Spleen (tissue), 13 donors: ENCODE measurements at places on chromosomes 4 and X. TPM values are rescaled to one million over a fixed set of nuclear protein-coding genes. Genes with fewer than 3 reads are reported as not detected.

DNA sequence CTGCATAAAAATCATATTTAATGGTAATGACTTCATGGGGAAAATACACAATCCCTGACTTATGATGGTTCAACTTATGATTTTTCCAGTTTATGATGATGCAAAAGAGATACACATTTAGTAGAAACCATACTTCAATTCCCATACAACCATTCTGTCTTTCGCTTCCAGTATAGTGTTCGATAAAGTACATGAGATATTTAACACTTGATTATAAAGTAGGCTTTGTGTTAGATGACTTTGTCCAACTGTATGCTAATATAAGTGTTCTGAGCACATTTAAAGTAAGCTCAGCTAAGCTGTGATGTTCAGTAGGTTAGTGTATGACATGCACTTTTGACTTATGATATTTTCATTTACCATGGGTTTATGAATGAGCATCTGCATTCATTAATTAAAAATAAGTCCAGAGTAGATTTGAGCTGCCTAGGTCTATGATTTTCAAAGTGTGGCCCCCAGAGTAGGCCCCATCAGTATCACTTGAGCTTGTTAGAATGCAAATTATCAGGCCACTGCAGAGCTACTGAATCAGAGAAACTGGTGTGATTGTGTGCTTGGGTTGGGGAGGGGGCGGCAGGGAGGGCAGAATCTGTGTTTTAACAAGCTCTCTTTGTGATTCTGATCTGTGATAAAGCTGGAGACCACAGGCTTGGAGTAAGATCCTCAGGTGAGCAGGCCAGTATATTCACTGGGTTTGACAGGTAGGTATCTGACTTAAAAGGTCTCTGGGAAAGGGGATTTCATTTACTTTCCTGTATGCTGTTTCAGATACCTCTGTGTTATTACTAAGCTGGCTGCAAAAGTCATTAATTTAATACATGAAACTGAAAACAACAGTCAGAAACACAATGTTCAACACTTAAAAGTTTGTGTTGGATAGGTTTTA, 8.4 kb downstream of the ATP10D start:
- DNase-seq: no peak

- DNase-seq: no peak
Measured at GRCh38 chr4:166422475-166422874, 549.4 kb downstream of the TLL1 start.

DNA sequence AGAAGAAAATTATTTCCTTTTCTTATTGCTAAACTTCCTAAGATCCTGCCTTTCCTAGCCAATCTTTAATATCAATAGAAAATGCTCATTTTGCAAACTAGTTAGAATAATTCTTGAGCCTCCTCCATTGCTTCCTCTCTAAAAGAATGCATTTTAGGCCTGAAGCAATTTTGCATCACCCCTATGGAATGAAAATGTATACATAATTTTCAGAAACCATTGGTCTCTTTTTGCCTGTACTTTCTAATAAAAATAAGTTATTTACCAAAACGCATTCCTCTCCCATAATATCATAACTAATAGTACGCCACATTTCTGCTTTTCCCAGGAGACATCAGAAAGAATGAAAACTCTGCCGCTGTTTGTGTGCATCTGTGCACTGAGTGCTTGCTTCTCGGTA, 1.7 kb downstream of the MUC7 start:
- DNase-seq: no peak

GRCh38 chrX:72685018-72685417, 29.1 kb downstream of the PHKA1 start:
- DNase-seq: no peak

DNA sequence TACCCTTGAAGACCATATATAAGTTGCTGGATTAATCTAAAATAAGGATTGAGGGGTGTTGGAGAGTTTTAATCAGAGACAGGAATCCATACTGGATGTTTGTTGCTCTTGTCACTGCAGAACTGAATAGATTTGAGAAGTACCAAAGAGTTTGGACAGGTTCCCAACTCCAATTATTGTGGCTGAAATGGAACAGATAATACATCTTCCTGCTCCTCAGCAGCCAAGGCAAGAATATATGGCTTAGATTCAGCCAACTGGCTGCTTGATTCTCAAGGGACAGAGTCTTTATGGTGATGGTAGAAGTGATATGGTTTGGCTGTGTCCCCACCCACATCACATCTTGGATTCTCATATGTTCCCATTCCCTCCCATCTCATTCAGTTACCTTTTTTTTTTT, 97.0 kb upstream of the PDHA2 start:
- no peak for DNase-seq

DNA sequence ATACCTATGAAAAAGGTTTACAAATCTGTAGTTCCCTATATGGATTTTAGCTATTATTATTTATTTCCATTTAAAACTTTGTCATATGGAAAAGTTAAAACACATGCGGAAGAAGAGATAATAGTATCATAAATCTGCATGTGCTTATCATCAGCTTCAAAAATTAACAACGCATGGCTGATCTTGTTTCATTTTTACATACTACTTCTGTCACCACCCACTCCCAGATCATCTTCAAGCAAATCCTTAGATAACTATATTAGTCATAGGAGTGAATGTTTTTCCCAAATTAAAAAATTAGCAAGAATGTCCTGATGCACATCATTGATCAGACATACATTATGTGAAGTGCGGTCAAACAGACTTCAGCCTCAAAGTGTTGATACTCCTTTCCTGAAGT, 24.6 kb upstream of the MOB1B start:
- no peak for DNase-seq

DNA sequence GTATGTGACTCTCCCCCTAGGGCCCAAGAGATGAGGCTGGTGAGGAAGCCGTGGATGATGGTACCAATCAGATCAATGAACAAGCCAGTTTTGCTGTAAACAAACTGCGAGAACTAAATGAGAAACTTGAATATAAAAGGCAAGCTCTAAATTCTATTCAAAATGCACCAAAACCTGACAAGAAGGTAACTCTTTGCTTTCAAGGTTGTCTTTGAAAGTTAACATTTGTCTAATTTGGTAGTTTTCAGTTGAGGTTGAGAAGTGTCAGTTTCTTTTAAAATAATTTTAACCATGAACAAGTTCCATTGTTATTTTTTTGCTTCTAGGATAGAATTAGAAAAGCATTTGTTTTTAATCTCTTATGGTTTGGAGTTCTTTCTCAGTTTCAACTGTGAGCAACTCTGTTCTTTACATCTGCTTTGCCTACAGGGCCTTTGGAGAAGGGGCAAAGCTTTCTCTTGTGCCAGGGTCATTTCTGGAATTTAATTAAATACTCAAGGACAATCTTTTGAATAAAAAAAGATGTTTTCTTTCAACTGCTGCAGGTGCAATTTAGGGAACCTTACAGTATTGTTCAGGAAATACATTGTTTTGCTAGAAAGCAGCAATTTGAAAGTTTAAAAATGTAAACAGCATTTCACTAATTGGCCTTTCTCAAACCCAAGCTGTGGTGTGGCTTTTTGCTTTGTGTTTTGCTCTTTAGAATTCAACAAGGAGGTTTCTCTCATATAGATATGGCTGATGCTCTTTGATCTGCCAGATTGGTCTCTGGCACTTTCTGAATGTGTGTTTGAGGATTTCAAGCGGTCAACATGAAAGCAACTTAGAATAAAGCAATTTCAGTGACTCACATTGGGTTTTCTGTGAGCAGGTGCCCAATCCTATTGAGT, 62.9 kb downstream of the LRP2BP start:
- no peak for DNase-seq

DNA sequence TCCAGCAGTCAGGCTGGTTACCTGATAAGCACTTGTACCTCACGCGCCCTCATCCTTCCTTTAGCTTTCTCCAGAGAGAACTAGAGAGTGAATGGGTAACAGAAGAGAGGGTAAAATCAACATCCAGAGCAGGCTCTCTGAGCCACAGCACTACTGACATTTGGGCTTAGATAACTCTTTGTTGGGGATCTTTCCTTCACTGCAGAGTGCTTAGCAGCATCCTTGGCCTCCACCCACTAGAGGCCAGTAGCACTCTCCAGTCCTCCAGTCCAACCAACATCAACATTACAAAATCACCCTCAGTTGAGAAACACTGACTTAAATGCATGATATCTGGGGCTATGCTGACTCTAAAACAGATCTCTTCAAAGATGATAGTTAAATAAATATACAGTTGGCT, 220.7 kb downstream of the TACR3 start:
- DNase-seq: no peak

DNA sequence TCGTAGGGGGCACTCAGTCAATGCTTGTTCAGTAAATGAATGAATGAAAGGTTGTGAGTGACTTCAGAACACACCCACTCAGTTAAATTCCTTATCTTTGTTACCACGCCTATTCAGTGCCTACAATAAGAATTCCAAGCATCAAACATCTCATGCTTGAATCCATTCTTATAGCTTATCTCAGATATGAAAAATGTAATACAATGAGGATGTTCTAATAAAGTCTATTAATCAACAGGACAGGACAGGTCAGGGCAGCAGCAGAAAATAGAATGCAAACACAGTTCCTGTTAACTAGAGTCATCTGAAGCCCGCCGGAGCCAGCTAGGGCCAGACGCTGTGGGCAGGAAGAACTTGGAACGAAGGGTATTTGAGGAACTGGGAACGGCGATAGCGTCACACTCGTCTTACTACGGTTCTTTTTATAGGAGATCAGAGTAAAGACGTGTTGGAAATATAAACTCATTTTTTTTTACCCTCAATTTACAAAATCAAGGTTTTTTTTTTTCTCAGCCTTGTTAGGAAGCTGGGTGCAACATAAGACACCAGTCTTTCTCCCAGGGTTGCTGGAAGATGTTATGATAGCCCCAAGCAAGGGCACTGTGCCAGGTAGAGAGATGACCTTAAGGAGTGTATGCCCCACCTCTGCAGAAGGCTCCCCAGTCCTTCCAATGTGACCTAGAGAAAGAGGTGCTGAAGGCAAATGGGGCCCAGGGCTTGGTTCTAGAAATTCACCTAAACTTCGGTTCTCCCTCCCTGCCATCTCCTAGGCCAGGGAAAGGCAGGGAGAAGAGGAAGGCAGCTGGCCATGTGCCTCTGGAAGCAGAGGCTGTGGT, 48.3 kb downstream of the SEL1L3 start:
- no peak for DNase-seq

DNA sequence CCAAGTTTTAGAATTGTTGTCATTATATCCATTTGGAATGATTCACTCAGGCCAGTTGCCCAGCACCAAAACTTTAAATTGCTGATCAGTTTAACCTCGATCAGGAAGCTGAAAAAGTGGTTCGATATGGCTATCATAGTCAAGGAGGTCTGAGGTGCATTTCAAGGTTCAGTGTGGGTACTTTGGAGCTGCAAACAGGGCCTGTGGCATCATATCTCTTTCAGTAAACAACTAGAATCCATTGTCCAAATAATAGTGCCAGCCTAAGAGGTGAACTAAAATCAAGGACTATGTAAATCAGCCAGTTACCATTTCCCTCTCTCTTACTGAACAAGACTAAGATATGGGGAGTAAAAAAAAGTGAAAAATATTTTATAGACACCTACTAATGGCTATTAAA, 14.2 kb downstream of the TMEM47 start:
- no peak for DNase-seq

GRCh38 chrX:39773923-39774773, 323.6 kb downstream of the BCOR start:
- peak; percentile 35 for DNase-seq

DNA sequence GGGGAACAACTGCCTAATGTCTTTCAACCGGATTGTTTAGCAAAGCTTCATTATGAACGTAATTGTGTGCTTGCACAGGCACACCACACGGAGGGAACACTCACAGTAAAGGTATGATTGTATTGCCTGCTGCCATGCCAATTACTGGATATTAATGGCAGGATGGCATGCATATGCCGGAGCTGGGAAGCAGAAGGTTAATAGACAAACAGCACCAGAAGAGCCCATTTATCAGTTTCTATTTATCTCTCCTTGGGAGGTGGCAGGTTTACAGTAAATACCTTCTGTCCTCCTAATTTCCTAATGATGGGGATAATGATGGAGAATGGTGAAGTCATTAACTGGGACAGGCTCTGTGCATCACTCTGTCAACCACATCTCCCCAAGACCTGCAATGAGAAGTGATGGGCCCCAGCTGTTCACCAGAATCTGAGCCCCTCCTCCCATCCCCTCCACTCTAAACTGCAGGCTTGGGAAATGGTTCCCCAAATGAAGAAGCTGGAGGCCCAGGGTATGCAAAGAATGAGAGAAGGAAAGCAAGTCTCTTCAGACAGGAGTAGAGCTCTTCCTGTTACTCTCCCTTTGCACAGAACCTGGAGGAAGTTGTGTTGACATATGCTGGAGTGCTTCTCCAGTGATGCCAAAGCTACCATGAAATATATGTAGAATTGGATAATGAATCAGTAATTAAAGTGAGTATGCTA, 160.8 kb downstream of the NAA11 start:
- no peak for DNase-seq

- no peak for DNase-seq
Measured at GRCh38 chr4:23212558-23212957, 519.8 kb downstream of the GBA3 start.

DNA sequence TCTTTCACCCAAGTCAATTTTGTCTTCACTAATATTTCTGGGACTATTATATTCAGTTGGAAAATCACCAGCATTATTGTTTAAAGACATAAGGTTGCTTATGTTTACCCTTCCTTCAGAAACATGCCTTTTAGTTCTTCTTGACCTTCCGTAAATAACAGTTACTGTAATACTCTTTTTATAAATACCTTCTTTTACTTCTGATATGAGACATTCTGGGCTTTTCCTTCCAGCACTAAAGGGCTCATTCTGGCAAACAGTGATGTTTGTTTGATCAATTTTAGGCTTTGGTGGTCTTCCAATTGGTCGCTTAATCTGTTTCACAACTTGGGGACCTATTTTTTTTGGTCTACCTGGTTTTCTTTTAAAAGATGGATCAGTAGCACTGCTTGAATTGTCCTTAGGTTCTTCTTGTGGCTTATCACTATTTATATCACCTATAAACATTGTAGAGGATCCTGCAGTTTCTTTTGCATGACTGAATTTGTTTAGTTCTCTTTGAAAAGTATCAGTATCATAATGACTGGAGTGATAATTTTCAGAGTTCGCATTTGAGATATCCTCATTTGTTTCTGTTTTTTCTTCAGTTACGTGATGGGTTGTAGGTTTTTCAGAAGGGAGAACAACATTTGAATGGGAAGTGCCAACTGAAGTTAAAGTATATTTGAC, 64.8 kb downstream of the NCAPG start:
- DNase-seq: no peak

- no peak for DNase-seq
Measured at GRCh38 chrX:103405009-103405333, 28.6 kb downstream of the BEX3 start.

GRCh38 chr4:107808572-107808971, 16.2 kb upstream of the SGMS2 start:
- no peak for DNase-seq

DNA sequence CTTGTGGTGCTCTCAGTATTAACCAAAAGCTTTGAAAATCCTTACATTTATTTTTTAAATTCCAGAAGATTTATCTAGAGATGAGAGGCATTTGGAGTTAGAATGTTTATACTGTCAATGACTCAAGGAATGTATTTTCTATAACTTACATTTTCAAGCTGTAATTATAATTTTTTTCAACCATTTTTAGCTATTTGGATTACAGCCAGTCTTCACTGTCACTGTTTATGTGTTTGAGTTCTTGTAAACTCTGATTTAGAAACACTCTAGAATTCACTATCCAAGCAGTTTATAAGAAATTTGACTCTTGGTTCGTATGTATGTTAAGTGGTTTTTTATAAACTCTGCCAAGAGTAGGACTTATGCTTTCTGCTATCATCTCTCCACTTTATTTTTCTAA, 36.7 kb upstream of the GUCY1A1 start:
- DNase-seq: no peak

GRCh38 chrX:133005042-133005441, 46.6 kb upstream of the HS6ST2 start:
- DNase-seq: no peak

The SPANXD gene
- polyA plus RNA-seq: not detected

The RPA4 gene
- 0.22 TPM for polyA plus RNA-seq

The NPY5R gene
- polyA plus RNA-seq: 1.3 TPM

The MAGEA12 gene
- polyA plus RNA-seq: 0.03 TPM

The SPP1 gene
- 2.6 TPM for polyA plus RNA-seq
